ENCODE measurements at places on chromosomes 3 and 15.
A peak's percentile ranks its signal among the peaks of the same experiment; 100 is the strongest.

GRCh38 chr15:60003243-60004008 lies 685 bp upstream of the FOXB1 start:
- no peak for DNase-seq

DNA sequence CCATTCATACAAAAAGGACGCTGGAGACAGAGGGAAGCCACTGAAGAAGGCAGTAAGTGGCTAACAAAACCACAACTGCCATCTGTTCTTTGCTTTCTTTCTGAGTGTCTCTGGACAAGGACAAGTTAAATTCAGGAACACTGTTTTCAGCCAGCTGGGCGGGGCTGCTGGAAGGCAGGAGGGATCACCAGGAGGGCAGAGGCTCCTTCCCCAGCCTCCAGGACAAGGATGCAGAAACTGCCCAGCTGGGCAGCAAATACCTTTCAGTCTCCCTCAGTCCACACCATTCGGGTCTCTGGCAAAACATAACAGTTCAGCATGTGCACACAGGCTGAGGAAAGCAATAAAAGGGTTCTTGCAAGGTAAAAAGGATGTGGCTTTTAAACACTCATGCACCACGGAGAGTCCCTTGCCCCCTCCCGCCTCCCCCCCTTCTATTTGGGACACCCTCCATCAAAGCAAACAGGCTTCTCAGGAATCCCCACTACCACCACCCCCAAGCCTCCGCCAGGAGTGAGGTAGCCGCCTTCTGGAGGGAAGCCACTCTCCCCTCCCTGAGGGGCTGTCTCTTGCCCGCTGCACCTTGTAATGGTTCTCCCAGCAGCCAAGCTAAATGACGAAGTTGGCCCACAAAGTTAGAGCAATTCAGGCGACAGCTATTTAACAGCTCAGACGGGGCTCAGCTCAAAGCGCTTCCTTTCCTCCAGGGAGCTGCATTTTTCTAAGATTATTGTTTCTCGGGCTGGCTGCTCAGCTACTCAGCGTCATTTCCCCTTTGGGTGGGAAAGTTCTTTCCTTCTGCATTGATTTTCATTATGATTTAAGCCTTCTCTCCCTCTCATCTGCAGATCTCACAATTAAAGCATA lies 3.8 kb downstream of the HEG1 start:
- peak; percentile 86 for DNase-seq

DNA sequence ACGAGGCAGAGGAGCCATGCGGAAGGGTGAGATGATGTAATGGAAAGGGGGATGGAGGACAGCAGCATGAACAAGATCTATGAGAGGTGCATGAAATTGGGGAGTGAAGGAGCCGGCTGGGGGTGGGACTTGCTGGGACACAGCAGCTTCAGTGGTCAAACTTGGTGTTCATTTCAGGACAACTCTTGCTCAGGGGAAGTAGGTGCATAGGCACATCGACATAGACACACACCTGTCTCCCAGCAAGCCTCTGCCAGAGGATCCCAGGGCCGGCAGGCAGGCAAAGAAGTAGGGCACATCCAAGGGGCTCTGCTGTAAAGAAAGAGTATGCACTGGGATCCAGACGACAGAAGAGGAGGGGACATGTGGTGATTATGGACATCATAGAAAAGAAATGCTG lies 113.1 kb upstream of the NR2E3 start:
- DNase-seq, result no peak

DNA sequence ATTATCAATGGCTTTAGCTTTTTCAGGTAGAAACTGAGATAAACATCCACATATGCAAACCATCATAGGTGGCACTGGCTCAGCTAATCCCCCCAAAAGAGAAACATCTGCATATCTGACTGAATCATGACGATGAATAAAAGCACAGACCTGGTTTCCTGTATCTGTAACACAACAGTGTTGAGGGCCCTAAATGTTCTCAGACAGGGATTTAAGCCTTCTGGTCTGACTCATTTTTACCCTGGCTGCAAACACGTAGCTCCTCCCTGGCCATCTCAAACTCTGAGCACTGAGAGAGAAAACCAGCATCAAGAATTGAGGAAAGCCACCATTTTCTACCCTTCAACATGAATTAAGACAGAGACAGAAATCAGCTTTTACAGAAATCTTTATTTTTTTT lies 35.2 kb downstream of the GLB1 start:
- peak; percentile 3 for DNase-seq

- no peak for DNase-seq
These were observed 1028.6 kb downstream of the OTOL1 start for GRCh38 chr3:162525066-162525742.

DNA sequence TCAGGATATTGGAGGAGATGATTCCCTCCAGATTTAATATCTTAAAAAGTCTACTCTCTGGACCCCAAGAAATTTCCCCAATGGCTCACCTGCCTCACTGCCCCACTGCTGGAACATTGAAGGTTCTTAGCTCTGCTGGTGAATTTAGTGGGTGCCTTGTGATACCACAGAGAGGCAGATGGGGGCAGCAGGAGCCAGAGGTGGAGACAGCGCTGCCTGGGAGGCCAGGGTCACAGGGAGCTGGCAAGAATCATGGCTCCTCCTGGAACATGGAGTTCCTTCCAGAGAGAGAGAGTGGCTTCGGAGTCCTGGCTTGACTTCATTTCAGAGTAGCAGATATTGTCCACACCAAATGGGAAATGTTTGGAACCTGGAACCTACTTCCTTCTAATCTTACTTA lies 263.5 kb upstream of the CFAP20DC start:
- DNase-seq, result no peak

DNA sequence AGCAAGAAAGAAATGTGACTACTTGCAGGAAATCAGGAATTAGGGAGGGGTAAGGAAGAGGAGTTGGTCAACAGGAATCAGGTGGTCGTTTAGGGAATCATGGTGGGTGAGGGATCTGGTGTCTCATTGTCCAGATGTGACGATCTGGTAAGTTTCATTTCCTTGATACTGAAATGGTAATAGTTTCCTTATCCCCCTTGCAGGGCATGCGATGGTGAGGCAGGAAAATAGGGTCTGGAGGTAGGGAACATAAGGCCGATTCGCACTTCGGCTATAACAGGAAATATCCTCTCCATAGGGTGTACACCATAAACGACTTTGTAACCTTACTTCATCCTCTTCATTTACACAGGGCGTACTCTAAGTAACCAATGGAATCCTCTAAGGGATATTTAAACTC lies 574 bp upstream of the LRRC34 start:
- DNase-seq, result no peak

DNA sequence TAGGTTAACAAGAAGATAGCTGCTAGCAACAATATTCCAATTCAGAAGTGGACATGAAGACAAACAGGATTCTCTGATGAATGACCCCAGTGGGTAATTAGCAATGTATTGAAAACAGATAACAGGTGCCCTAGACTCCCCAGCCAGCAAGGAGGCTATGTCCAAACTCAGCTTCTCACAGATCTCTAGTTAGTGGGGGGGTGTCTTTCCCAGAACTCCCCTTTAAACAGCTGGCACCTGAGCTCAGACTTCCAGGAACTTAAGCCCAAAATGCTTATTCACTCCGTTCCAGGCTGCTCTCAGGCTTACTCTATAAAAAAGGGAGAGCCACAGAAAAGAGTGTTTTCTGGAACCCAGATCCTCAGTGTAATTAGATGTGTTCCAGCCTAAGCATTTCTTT lies 423.0 kb upstream of the THBS1 start:
- DNase-seq, result no peak

GRCh38 chr3:194607592-194608389 lies 25.4 kb downstream of the TMEM44 start:
- no peak for DNase-seq

DNA sequence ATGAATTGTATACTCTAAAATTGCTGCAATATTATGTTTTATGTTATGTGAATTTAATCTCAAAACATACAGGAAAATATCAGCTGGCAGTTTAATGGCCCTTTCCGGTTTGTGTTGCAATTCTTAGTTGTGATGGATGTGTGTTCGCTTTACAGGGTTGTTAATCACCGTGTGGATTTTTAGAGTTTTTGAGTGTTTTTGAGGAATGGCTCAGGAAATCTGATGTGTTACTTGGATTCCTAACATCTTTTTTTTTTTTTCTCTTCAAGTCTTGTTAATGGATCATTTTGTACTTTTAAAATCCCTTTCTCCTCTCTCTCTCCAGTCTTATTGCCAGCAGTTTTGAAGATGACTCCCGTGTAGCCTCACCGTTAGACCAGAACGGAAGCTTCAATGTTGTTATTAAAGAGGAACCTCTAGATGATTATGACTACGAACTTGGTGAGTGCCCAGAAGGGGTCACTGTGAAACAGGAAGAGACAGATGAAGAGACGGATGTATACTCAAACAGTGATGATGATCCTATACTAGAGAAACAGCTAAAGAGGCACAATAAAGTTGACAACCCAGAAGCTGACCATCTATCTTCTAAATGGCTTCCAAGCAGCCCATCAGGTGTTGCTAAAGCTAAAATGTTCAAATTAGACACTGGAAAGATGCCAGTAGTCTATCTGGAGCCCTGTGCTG lies 35.7 kb downstream of the MGA start:
- peak; percentile 21 for DNase-seq

GRCh38 chr15:90787881-90788280 lies 70.7 kb downstream of the BLM start:
- DNase-seq, result peak; percentile 25

DNA sequence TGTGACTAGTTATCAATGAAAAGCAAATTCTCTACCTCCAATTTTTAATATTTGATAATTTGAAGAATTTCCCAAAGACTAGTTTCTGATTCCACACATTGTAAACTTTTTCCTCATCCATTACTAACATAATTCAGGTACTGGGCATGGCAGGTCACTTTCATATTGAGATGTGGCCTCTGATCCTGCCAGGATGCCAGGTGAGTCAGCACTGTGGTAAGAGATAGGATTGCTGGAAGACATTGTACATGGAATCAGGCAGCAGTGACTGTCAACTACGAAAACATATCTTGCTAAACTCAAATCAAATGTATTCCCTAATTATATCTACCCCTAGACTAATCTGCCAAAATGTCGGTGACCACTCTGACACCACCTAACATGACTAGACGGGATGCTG lies 33.2 kb upstream of the POU1F1 start:
- DNase-seq, result no peak

DNA sequence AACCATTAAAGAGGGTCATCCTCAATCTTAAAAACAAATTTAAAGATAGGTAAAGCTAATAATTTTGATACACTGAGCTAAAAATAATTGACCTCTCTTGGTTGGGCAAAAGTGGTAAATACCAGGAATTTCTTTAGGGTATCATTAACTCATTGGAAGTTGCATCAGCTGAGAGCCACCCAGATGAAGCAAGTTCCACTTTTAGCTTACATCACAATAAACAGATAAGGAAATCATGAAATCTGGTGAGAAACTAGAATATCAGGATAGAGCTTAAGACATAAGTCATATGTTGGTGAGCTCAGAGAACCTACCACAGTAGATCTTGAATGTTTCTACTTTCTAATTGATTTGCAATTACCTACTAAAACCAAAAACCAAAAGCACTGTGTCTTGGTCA lies 97.4 kb upstream of the SLC2A2 start:
- no peak for DNase-seq

GRCh38 chr15:59258317-59258716 lies 51.7 kb downstream of the LDHAL6B start:
- no peak for DNase-seq

- DNase-seq, result no peak
These were observed 70.1 kb downstream of the GPR160 start for GRCh38 chr3:170107941-170108340.

DNA sequence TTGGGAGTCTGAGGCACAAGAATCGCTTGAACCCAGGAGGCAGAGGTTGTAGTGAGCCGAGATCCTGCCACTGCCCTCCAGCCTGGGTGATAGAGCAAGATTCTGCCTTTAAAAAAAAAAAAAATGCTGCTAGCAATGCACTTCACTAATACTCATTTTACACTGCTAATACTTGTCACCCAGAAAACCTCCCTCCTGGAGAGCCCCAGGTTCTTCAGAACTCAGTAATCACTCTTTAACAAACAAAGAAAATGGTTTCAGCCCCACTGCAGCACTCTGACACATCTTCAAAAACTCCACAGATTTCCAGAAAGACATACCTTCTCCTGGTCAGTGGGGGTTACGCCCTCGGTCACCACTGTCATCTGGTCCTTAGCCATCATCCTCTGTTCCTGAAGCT lies 366.7 kb downstream of the SHQ1 start:
- DNase-seq, result no peak

- DNase-seq, result peak; percentile 80
These were observed 54.7 kb downstream of the ONECUT1 start for GRCh38 chr15:52735231-52736089.

DNA sequence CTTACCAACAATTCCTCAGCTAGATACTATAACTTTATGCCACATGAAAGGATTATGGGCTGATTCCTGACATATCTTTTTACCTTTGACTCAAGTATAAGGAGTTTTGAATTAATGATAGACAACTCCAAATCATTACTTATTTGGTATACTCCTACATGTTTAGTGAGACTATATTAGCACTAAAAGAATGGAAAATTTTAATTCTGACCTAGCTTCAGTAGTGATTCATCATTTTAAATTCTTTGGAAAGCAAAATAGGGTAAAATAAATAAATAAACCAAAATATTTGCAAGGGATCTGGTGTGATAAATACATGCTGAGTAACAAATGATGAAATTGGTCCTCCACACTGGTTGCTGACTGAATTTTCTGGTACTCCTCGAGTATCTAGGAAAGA lies 42.3 kb upstream of the VGLL3 start:
- DNase-seq, result no peak

DNA sequence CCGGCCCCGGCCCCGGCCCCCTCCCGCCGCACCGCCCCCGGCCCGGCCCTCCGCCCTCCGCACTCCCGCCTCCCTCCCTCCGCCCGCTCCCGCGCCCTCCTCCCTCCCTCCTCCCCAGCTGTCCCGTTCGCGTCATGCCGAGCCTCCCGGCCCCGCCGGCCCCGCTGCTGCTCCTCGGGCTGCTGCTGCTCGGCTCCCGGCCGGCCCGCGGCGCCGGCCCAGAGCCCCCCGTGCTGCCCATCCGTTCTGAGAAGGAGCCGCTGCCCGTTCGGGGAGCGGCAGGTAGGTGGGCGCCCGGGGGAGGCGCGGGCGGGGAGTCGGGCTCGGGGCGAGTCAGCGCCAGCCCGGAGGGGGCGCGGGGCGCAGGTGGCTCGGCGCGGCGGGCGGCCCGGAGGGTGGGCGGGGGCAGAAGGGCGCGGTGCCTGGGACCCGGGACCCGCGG lies 352 bp downstream of the CHRD start:
- no peak for DNase-seq

DNA sequence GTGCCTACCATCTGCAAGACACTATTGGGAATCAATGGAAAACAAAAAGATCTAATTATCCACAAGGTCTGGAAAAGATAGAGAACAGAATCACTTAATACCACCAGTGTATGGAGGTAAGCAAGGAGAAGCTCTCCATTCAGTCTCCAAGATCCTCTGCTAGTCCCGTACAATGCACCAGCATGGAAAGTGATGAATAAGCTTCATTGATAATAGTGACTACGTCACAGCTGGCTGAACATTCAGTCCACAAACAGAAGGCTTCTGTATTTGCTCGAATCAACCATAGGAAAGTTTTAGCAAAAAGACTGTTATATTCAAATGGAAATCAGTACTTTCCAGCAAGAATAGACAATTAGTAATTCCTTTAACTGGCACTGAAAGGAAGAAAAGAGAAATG lies 42.9 kb downstream of the IGSF11 start:
- DNase-seq, result no peak

GRCh38 chr3:4196506-4197147 lies 106.5 kb upstream of the SETMAR start:
- DNase-seq, result no peak
